Natural killer cell (primary cell): ENCODE measurements at places on chromosomes 2 and 18. TPM values are rescaled to one million over a fixed set of nuclear protein-coding genes. Genes with fewer than 3 reads are reported as not detected.

HAAO gene
- total RNA-seq: 0.35 TPM

DNA sequence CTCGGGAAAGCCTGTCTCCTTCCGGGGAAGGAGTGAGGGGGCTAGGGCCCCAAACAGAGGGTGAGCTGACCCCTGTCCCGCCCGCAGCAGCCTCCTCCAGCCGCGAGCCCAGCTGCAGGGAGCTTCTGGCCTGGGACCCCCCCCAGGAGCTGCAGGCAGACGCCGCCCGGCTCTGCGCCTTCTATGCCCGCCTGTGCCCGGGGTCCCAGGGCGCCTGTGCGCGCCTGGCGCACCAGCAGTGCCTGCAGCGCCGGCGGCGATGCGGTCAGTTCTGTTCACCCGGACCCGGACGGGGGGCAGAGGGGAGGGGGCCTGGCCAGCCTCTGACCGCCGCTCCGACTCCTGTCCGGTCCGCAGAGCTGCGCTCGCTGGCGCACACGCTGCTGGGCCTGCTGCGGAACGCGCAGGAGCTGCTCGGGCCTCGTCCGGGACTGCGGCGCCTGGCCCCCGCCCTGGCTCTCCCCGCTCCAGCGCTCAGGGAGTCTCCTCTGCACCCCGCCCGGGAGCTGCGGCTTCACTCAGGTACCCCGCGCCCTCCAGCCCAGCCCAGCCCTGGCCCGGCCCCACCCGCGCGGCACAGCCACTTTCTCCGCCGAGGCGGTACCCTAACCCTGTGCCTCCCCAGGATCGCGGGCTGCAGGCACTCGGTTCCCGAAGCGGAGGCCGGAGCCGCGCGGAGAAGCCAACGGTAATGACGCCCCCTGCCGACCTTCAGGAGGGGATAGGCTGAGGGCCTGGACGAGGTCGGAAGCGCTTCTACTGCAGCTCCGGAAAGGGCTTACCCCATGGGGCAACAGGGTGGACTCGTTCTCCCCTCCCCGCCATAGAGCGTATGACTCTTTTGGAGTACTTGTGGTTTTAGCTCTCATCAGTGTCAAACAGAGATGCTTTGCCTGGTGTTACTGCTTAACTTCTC lies 2.0 kb upstream of the CHRND start:
- no peak overlapping the region for H3K27ac ChIP-seq
- H3K27me3 ChIP-seq: peaks cover 18% of the 10 kb centered on the region
- no peak for DNase-seq
- H3K4me1 ChIP-seq: peaks cover 37% of the 10 kb centered on the region

DNA sequence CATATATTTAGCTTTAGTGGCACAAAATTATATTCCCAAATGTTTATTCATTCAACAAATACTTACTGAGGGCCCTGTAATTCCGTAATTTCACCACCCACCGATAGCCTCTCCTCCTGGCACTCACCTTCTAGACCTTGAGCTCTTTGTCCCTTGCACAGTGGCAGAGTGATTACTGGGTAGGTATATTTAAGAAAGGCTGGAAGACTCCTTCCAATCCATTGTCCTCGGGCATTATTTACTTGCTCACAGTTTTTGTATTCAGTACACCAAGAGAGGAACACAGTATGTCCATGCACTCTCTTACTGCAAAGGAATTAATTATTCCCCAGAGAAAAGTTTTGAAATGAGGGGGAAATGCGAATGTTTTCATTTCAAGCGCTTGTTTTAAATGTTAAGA lies 1.1 kb upstream of the CDCA7 start:
- DNase-seq: no peak
- H3K4me3 ChIP-seq: no peak overlapping the region
- peaks cover 11% of the 10 kb centered on the region for H3K4me1 ChIP-seq
- H3K36me3 ChIP-seq: no peaks in the 10 kb centered on the region

DNA sequence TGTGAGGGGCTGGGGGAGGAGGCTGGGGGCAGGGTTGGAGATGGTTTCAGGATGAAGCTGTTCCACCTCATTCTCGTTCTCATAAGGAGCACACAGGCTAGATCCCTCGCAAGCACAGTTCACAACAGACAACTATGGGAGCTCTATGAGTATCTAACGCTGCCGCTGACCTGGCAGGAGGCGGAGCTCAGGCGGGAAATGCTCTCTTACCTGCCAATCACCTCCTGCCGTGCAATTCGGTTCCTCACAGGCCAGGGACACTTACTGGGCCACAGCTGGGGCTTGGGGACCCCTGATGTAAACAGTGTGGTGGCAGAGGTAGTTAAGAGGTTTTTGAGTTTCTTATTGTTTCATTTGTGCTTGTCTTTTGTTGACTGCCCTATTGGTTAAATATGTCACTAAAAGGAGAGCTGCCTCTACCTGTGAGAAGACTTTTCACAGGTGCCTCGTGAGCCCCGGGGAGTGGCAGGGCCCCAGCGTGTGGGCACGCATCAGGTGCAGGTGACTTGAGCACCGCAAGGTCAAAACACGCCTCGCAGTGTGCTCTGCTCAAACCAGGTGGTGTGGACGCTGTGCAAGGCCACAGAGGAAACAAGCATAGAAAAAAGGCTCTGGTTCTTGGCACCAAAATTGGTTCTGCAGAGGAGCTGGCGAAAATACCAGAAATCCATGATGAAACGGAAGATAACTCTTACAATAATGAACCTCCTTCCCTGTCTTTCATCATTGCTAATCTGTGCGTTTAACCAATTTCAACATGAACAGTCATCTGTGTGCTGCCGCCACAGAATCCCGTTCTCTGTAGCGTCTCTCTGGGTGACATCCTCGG lies 10.2 kb downstream of the MLPH start:
- H3K4me1 ChIP-seq: no peaks in the 10 kb centered on the region
- H3K4me3 ChIP-seq: no peak overlapping the region
- DNase-seq: no peak
- H3K27me3 ChIP-seq: no peaks in the 10 kb centered on the region

DLGAP1 gene
- not detected for total RNA-seq

CHRNG gene
- total RNA-seq: not detected

GRCh38 chr2:114534116-114535084 lies 92.0 kb downstream of the DPP10 start:
- H3K27ac ChIP-seq: no peak overlapping the region
- H3K27me3 ChIP-seq: no peaks in the 10 kb centered on the region
- H3K36me3 ChIP-seq: no peaks in the 10 kb centered on the region
- no peak for DNase-seq

GRCh38 chr2:29420999-29421782 lies 306.0 kb downstream of the CLIP4 start:
- no peaks in the 10 kb centered on the region for H3K36me3 ChIP-seq
- no peaks in the 10 kb centered on the region for H3K4me1 ChIP-seq
- H3K4me3 ChIP-seq: no peak overlapping the region
- no peak overlapping the region for H3K27ac ChIP-seq
- no peak for DNase-seq

DNA sequence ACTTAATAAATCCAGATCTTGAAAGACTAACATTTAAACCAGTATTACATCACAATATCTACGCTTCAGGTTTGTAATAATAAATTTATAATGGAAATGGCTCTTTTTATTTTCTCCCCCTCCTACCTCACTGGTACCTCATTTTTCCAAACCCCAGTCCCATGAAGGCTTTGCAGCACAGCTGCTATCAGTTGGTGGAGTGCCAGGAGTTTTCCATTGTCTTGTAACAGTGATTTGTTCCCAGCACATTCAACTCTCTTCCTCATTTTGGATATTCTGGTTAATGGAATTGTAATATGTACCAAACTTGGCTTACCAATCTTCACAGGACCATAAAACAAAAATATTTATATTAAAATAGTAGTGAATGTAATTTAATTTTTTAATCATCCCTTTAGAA lies 91.2 kb downstream of the VRK2 start:
- no peaks in the 10 kb centered on the region for H3K4me1 ChIP-seq
- no peak overlapping the region for H3K4me3 ChIP-seq
- H3K27ac ChIP-seq: no peak overlapping the region
- peaks cover 10% of the 10 kb centered on the region for H3K36me3 ChIP-seq
- DNase-seq: no peak
- no peaks in the 10 kb centered on the region for H3K27me3 ChIP-seq

- no peak overlapping the region for H3K4me3 ChIP-seq
- peak overlapping the region; percentile 57 for H3K27ac ChIP-seq
- DNase-seq: peak; percentile 37
- H3K4me1 ChIP-seq: peaks cover 37% of the 10 kb centered on the region
Measured at GRCh38 chr18:51168960-51169662, 28.4 kb downstream of the MEX3C start.

NRP2 gene
- not detected for total RNA-seq

- no peak overlapping the region for H3K4me3 ChIP-seq
- no peak overlapping the region for H3K27ac ChIP-seq
- H3K27me3 ChIP-seq: no peaks in the 10 kb centered on the region
- no peak for DNase-seq
Measured at GRCh38 chr2:140627136-140627535, 1503.7 kb downstream of the LRP1B start.

- DNase-seq: peak; percentile 39
- H3K27ac ChIP-seq: peak overlapping the region; percentile 24
- peaks cover 84% of the 10 kb centered on the region for H3K36me3 ChIP-seq
- H3K4me1 ChIP-seq: peaks cover 94% of the 10 kb centered on the region
Measured at GRCh38 chr2:97728091-97728731, 14.8 kb downstream of the ZAP70 start.

DNA sequence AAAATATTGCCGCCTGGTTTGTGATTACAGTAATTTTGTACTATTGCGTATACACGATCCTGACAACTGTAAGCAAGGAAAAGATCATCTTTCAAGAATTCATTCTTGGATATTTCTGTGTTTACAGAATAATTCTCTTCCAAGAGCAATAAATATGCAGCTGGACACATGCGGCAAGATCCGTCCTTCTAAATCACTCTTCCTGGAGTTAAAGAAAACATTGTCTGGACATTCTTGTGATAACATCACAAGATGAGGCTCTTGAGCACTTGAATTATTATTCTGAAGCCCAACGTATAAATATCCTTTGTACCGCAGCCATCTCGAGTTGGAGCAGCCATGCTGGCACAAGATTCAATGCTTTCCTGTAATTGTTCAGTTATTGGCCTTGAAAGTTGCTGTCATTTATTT lies 9.9 kb downstream of the FHL2 start:
- H3K27ac ChIP-seq: no peak overlapping the region
- H3K36me3 ChIP-seq: no peaks in the 10 kb centered on the region
- H3K27me3 ChIP-seq: no peaks in the 10 kb centered on the region
- no peaks in the 10 kb centered on the region for H3K4me1 ChIP-seq
- DNase-seq: no peak

ALK gene
- not detected for total RNA-seq

FKBP7 gene
- total RNA-seq: 1.1 TPM

GRCh38 chr2:240392948-240393830 lies 42.3 kb upstream of the GPC1 start:
- peak; percentile 5 for DNase-seq
- H3K27ac ChIP-seq: no peak overlapping the region
- no peaks in the 10 kb centered on the region for H3K36me3 ChIP-seq

GRCh38 chr2:8615252-8615575 lies 66.6 kb upstream of the ID2 start:
- no peak overlapping the region for H3K27ac ChIP-seq
- no peak overlapping the region for H3K4me3 ChIP-seq
- no peak for DNase-seq
- no peaks in the 10 kb centered on the region for H3K27me3 ChIP-seq
- no peaks in the 10 kb centered on the region for H3K36me3 ChIP-seq

- H3K27me3 ChIP-seq: no peaks in the 10 kb centered on the region
- peaks cover 2% of the 10 kb centered on the region for H3K36me3 ChIP-seq
- H3K4me1 ChIP-seq: no peaks in the 10 kb centered on the region
- no peak overlapping the region for H3K4me3 ChIP-seq
- DNase-seq: no peak
- no peak overlapping the region for H3K27ac ChIP-seq
Measured at GRCh38 chr2:24642351-24642750, 150.8 kb downstream of the PTRHD1 start.

CWC22 gene
- 16.1 TPM for total RNA-seq

DNA sequence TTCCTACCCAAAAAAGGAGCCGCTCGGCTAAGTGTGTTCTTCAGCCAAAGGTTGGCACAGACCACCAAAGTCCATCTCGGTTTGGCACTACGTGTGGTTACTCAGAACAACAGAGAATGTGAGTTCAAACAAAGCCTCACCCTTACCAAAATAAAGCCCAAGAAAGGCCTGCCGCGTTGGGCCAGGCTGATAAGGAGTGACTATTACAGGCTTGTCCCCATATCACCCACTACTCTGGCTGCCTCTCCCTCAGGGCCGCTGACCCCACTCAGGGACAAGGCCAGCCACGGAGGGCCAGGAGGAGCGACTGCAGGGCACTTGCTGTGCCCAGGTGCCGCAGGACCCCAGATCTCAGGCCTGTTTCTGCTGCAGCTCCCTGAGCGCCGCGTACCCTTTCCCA lies 13.8 kb downstream of the HS1BP3 start:
- no peak overlapping the region for H3K4me3 ChIP-seq
- H3K4me1 ChIP-seq: peaks cover 18% of the 10 kb centered on the region
- no peak for DNase-seq
- H3K36me3 ChIP-seq: peaks cover 39% of the 10 kb centered on the region
- no peak overlapping the region for H3K27ac ChIP-seq

DNA sequence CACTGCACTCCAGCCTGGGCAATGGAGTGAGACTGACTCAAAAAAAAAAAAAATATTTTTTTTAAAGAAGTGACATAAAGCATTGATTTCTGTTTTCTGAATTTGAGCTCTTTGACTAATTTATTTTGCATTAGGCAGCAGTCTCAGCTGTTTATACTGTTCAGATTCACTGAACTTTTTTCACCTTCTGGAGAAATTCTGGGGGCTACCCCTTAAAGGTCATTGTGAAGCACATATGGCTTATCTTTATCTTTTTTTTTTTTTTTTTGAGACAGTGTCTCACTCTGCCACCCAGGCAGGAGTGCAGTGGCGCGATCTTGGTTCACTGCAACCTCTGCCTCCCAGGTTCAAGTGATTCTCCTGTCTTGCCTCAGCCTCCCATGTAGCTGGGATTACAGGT lies 12.9 kb downstream of the PHLPP1 start:
- no peaks in the 10 kb centered on the region for H3K27me3 ChIP-seq
- H3K4me3 ChIP-seq: no peak overlapping the region
- H3K4me1 ChIP-seq: no peaks in the 10 kb centered on the region
- H3K27ac ChIP-seq: no peak overlapping the region

GRCh38 chr2:46747297-46747818 lies 168.2 kb downstream of the MCFD2 start:
- no peaks in the 10 kb centered on the region for H3K27me3 ChIP-seq
- no peaks in the 10 kb centered on the region for H3K36me3 ChIP-seq
- peaks cover 12% of the 10 kb centered on the region for H3K4me1 ChIP-seq
- H3K4me3 ChIP-seq: no peak overlapping the region
- no peak for DNase-seq

- H3K36me3 ChIP-seq: no peaks in the 10 kb centered on the region
- no peaks in the 10 kb centered on the region for H3K4me1 ChIP-seq
- no peak overlapping the region for H3K27ac ChIP-seq
Measured at GRCh38 chr2:45816272-45816671, 164.8 kb downstream of the PRKCE start.

EPB41L3 gene
- 3.3 TPM for total RNA-seq

MEP1B gene
- not detected for total RNA-seq

DNA sequence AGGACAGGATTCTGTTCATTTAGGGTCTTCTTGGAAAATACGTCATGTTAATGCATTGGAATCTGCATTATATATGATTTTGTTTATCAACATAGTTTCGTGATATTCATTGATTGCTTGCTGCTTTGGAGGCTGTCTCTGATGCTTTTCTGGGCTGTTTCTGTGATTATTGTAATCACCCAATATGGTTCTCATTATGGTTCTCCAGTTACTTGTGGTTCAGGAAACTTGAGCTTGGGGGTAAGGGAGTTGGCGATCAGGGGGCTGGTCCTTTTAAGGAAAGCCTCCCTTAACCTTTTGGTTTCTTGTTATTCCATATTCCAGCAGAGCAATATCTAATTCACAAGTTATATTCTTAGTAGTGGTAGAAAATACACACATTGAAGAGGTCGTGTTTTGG lies 17.4 kb upstream of the STON1 start:
- no peak for DNase-seq
- no peak overlapping the region for H3K27ac ChIP-seq
- H3K27me3 ChIP-seq: no peaks in the 10 kb centered on the region
- H3K4me3 ChIP-seq: no peak overlapping the region
- H3K4me1 ChIP-seq: no peaks in the 10 kb centered on the region

LOXL3 gene
- 2.0 TPM for total RNA-seq
